ENCODE measurements at places on chromosomes 1 and 21. TPM values are rescaled to one million over a fixed set of nuclear protein-coding genes. Genes with fewer than 3 reads are reported as not detected.

CDCP2 gene
- total RNA-seq: 0.35 TPM

DARS2 gene
- 77.3 TPM for total RNA-seq

OR2T11 gene
- total RNA-seq: not detected

IFNLR1 gene
- total RNA-seq: 8.9 TPM

TSSK3 gene
- total RNA-seq: not detected

BACE2 gene
- total RNA-seq: 89.2 TPM

CHIT1 gene
- total RNA-seq: not detected

KPRP gene
- not detected for total RNA-seq

CCDC185 gene
- not detected for total RNA-seq

ZNF670 gene
- 5.9 TPM for total RNA-seq

VWA5B1 gene
- total RNA-seq: not detected

JTB gene
- 388 TPM for total RNA-seq

FAM72C gene
- total RNA-seq: 4.3 TPM

TNFRSF14 gene
- total RNA-seq: 21.1 TPM

DNA sequence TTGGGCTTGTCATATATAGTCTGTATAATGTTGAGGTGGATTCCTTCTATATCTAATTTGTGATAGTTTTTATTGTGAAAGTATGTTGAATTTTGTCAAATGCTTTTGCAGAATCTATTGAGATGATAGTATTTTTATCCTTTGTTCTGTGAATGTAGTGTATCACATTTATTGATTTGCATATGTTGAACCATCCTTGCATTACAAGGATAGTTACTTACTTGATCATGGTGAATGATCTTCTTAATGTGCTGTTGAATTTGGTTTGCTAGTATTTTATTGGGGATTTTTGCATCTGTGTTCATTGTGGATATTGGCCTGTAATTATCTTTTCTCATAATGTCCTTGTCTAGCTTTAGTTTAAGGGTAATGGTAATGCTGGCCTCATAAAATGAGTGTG is 8.3 kb downstream of the FGGY start:
- DNase-seq: no peak

GRCh38 chr1:119102051-119102450 is 38.4 kb downstream of the WARS2 start:
- DNase-seq: no peak

DNA sequence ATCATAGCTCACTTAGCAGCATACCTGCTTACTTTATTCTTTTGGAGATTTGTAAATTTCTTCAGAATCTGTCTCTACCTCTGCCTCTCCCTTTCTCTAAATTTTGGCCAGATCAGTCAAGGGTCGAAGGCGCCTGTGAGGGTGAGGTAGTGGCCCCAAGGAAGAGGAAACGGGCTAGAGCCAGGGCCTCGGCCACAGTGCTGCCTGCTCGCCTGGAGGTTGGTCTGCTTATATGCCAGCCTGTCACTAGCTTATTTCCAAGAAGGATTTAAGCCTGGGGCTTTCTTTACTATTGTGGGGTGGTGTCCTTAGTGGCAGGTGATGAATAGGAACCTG is 19.6 kb downstream of the PEX14 start:
- no peak for DNase-seq

GRCh38 chr1:162663589-162664106 is 31.4 kb downstream of the DDR2 start:
- DNase-seq: peak; percentile 17

- DNase-seq: peak; percentile 28
Measured at GRCh38 chr1:235502601-235503402, 1.4 kb downstream of the B3GALNT2 start.

DNA sequence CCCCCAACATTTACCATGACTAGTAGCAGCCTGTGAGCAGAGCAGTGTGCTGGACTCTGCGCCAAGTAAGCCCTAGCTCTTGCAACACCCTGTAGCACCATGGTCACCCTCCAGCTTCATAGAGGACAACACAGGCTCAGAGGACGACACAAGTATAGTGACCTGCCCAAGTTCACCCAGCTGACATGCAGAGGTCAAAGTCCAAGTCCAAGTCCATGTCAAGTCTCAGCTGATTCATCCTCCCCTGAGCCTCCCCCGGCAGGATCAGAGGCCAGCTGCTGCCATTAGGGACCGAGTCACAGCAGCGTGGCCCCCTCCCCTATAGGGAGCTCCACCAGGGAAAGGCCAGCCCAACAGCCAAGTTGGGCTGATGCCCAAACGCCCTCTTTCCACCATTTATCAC is 15.9 kb downstream of the SDC3 start:
- no peak for DNase-seq

DNA sequence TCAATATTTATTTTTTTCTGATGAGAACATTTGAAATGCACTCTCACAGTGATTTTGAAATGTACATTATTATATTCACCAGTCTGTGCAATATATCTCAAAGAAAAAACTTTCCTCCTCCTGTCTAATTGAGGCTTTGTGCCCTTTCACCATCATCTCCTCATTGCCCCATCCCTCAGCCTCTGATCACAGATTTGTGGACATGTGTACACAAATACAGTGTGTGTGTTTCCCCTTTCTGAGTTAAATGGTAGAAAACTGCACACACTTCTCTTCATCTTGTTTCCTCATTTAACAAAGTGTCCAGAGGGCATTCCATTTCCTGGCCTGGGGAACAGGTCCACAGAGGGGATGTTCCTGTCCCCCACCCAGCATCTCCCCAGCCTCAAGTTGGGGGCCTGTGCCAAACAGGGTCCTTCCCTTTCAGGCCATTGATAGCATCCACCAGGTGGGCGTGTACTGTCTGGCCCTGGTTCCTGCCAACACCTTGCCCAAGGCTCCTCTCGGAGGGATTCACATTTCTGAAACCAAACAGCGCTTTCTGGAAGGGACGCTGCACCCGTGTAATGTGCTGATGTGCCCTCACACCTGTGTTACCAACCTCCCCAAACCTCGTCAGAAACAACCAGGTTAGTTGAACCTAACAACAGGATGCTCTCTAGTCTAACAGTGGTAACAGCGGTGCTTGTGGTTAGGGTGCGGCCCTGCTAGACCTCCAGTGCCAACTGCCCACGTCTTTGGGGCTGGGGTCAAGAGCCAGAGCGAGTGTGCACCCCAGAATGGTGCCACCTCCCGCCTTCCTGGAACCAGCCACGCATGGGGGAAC is 54.6 kb downstream of the S100B start:
- DNase-seq: no peak

- peak; percentile 34 for DNase-seq
Measured at GRCh38 chr1:57411262-57411661, 12.6 kb downstream of the DAB1 start.

GRCh38 chr1:59155351-59155750 is 141.5 kb upstream of the FGGY start:
- DNase-seq: no peak

- no peak for DNase-seq
Measured at GRCh38 chr1:187891993-187892682, 1063.4 kb downstream of the PLA2G4A start.

GRCh38 chr1:12460121-12460520 is 157.9 kb downstream of the DHRS3 start:
- DNase-seq: no peak

GRCh38 chr1:19620786-19621185 is 23.3 kb upstream of the NBL1 start:
- no peak for DNase-seq

- no peak for DNase-seq
Measured at GRCh38 chr1:230276401-230276800, 149.7 kb downstream of the PGBD5 start.

- no peak for DNase-seq
Measured at GRCh38 chr1:64033667-64034220, 169.7 kb upstream of the UBE2U start.

DNA sequence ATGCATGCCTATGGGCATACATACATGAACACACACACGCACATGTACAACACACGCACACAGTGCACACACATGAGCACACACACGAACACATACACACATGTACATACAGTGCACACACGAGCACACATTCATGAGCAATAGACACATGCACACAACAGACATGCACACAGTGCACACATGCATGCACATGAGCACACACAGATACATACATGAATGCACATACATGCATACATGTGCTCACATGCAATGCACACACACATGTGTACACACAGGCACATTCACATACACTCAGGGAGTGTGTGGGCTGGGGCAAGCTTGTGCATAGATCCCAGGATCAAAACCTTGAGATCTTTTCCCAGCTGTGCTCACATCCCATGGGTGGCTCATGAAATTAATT is 18.9 kb downstream of the CRYAA start:
- no peak for DNase-seq

DNA sequence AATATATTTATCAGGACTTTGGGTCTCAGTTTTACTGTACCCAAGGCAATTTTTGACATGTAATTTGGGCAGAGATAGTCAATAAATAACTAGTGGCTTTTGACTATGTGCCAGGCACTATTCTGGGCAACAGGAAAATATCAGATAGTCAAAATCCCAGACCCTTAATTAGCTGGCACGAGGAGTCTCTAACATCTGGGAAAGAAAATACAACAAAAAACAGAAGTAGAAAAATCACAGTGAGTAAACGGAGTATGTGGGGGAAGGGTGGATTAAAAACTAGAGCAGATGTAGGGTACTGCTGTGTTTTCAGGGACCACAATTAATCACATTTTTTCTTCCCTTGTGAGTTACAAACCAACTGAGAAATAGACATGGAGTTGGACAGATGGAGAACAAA is 217.8 kb downstream of the NCAM2 start:
- DNase-seq: no peak

GRCh38 chr1:31007462-31007991 is 58.0 kb downstream of the PUM1 start:
- DNase-seq: peak; percentile 27

- DNase-seq: no peak
Measured at GRCh38 chr21:35239811-35240219, 190.7 kb upstream of the RUNX1 start.

- DNase-seq: no peak
Measured at GRCh38 chr1:178487070-178487615, 9.6 kb downstream of the CLEC20A start.

DNA sequence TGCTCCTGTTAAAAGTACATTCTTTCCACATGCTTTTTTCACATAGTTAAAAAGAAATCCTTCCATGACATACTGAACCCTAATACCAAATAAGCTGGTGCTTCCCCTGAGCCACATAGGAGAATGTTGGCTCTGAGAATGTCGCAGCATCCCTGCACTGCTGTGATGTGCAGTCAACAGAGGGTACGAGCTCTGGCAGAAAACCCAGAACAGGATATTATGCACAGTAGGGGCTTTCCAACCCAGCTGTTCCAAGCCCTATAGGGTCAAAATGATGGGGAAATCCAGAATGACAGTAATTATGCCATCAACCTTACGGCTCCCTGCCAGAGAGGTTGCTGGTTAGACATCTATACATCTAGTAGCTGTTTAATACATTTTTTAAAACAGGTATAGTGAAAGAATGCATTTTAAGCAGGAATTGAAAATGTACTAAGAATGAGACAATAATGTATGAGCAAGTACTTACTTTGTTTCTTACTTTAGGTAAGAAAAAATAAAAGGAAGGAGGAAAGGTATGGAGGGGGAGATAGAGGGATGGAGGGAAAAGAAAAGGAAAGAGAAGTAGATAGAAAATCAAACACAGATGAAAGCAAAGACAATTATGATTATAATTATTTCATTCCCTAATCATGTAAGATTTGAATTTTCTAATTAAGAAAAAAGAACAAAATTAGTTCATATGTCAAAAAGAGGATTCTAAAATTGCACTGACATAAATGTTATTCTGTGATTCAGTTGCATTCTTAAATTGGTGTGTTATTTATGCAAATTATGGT is 126.0 kb downstream of the NR5A2 start:
- no peak for DNase-seq

DNA sequence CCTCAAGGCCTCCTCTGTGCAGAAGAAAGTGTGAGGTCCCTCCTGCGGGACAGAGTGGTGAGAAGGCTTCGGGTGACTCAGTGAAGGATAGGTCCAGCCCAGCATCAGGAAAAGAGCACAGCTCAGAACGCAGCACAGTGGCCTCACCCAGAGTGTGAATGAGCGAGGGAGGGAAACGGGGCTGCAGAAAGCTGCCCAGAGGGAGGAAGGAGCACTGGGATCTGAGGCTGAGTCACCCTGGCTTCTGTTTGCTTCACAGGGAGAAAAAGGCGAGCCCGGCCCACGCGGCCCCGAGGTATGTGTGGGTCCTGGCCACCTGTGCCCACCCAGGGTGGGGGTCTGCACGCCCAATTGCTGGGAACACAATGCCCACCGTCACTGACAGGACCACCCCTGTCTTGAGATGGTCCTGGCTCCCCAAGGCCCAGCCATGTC is 24.3 kb downstream of the COL6A2 start:
- peak; percentile 77 for DNase-seq

GRCh38 chr1:234214129-234214910 is 158.9 kb upstream of the COA6 start:
- peak; percentile 54 for DNase-seq

DNA sequence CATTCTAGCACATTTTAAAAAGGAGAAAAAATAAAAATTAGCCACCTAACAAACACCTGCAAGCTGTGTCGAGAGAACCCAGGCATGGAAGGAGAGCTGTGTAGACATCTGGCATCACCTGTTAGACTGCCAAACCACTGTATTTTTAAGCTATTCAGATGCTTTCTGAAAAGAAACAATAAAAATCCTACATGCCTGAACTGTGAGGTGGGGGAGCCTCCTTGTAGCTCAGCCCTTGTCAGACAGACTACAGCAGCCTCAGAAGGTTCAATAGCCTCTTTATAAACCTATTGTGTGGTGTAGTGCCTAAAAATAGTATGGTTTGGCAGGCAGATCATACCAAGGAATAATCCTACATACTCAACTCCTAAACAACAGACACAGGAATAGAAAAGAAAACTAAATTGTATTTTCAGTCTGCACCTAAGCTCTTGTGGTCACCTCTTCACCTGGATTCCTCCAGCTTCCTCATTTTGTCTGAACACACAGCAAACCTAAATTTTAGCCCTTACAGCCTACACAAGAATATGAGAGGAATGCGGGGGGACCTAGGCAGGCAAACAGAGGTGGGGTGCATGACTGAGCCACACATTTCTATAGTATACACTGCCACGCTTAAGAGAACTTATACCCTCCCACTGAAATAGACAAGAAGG is 67.0 kb downstream of the SIPA1L2 start:
- DNase-seq: no peak

DNA sequence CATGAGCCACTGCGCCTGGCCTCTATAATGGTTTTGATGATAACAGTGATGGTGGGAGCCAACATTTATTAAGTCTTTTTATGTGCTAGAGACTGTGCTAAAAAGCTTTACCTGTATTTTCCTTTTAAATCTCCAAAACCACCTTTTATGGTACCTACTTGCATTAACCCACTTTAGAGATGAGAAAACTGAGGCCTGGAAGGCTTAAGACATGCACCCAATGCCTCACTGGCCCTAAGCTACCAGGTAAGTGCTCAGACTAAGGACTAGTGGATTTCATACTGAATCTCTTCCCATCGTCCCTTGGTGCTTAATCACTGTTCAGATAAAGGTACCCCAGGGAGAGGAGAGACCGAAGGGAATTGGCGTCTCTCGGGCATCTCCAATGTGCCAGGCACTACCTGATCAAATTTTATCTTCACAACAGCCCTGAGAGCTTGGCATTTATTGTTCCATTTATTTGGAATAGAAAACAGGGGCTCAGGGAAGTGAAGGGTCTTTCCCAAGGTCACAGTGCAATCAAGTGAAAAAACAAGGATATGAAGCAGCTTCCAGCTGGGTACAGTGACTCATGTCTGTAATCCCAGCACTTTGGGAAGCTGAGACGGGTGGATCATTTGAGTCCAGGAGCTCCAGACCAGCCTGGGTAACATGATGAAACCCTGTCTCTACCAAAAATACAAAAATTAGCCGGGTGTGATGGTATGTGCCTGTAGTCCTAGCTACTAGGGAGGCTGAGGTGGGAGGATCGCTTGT is 84.2 kb downstream of the LACTBL1 start:
- peak; percentile 10 for DNase-seq
